Activated T-helper 1 cell treated with anti-CD3 and anti-CD28 coated beads, Interleukin-2, amount 50 U/mL, for 16 hours (primary cell): ENCODE measurements at places on chromosomes 3 and 15.

- no peak for DNase-seq
These were observed 39.2 kb downstream of the SEMA3G start for GRCh38 chr3:52405601-52406110.

- DNase-seq = no peak
These were observed 1.9 kb downstream of the CHD2 start for GRCh38 chr15:92901995-92902394.

GRCh38 chr3:135226057-135226456, 431.0 kb downstream of the EPHB1 start:
- DNase-seq = no peak

- no peak for DNase-seq
These were observed 850.0 kb downstream of the CADM2 start for GRCh38 chr3:85808755-85809154.

DNA sequence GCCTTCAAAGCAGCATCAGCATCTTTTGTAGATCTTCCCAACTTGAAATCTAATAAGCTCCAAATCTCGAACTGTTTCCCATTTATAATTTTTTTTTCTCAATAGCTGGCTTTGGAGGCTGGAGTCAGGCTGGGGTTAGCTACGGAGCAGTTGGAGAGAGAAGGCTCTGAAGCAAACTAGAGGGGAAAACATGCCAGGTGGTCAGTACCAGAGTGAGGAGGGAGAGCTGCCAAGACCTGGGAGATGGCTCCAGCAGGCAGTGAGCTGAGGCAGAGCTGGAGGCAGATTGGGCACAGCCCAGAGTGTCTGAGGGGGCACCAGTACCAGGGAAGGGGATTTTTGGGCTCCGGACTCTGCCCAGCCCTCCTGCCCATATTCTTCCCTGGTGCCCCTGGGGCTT, 311.2 kb downstream of the RPLP1 start:
- DNase-seq = no peak

DNA sequence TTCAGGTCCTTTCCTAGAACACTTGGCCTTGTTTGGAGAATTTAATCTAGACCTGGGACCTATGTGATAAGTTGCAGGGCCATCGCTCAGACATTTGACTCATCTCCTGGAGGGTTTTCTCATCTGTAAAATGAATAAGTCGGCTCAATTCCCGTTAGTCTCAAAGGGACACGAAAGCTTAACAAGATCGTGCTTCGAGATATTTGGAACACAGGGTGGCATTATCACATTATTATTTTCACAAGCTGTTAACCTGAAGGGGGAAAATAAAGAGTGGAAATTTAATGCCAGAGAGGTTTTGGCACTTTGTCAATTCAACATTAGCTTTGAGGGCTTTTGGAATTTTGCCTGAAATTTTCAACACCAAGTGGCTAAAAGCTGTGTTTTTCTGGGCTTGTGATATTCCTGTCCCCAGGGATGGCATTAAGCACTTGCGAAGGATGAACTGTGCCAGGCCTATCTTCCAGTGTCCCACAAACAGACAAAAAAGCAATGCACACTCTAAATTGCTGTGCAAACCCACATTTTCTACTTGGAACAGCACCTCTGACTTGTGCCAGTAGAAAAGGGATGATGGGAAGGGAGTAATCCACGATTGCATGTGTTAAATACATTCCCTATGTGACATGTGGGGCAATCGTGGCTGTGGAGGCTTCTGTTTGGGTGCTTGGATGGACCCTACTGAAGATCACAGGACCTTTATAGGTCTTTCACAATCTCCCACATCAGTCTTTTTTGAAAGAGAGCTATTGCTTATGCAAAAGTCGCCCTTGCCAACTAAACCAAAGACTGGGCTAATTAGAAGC, 478.7 kb downstream of the MFSD1 start:
- DNase-seq = no peak

DNA sequence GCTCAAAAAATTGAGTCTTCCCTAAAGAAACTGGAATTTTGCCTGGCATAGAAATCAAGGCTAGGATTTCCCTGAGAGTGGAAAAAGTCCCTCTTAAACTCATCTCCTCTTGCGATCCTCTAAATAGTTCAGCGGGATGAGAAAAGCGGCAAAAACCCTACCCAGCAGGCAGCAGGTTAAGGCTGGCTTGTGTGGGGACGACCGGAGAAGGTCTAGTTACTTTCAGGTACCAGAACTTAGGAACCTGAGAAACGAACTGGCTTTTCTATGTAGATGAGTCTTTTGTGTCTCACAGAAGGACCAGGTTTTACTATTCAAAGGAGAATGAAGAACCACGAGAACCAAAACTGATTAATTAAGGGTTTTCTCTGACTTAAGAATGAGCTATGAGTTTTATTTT, 523.7 kb upstream of the TGFBR2 start:
- DNase-seq = no peak

GRCh38 chr3:160401291-160402095, 2.0 kb downstream of the SMC4 start:
- no peak for DNase-seq

DNA sequence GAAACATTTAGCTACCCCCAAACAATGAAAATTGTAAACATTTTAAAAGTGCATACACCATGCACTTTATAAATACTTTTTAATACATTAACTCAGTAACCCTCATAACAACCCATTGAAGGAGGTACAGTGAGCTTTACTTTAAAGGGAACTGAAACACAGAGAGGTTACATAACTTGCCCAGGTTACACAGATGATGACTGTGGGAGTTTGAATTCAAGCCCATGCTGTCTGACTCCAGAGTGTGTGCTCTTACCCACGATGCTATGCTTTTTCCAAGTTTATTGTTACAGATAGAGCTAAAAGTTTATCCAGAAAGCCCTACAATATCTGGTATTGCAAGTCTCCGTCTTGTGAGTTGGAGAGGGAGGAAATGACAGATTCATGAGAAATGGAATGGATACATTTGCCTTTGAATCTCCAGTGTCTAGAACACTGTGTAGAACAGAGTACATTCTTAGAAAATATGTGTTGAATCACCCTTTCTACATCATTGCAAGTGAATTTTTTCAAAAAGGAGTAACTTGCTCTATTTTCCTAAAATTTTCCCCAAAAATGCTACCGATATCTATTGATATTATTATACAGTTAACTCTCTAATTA, 428.3 kb downstream of the NAALADL2 start:
- no peak for DNase-seq

DNA sequence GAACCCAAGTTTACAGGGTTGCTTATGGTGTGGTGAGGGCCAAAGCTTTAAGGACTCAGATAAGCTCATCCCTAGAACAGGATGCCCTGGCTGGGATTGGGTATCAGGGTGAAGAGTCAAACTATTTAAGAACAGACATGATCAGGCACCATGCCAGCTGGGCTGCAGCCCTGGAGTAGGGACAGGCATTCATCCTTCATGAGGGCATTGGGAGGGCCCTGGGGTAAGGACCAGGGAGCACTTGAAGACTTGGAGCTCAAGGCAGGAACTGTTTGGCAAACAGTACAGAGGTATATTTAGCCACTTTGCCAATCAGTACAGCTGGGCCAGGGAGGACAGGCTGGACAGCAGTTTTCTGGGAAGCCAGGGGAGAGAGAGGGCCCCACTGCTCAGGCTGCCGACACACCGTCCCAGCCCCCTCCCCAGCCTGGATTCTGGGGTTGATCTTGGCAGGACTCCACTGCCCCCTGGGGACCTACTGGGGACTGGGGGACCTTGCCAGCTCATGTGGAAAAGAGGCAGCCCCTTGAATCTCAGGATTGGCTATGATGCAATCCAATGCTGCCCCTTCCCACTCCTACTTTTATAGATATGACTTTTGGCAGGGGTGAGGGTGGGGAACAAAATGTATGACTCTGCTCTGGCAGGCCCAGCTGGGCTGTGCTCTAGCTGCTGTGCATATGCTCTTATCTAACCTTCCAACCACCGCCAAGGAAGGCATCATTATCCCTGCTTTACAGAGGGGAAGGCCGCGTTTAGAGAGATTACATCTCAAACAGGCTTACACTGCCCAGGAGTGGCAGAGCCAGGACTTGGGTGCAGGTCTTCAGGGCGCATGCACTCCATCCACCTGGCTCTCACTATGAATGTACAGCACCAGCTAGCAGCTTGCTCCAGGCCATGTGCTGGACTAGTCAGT, 2.3 kb downstream of the PLA2G4E start:
- DNase-seq = no peak

DNA sequence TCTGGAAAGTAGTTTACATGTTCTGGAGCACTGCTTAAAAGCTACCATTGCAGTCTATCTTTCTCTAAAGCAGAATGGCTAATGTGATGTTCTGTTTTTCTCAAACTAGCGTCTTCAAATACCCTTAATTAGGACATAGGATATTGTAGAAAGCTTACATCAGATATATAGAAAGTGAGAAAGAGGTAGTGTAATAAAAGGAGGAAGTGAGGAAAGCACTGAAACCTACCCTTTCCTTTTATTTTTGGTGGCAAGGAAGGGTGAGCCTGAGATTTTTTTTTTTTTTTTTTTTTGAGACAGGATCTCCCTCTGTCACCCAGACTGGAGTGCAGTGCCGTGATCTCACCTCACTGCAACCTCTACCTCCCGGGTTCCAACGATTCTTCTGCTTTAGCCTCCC, 9.4 kb downstream of the SENP2 start:
- no peak for DNase-seq

DNA sequence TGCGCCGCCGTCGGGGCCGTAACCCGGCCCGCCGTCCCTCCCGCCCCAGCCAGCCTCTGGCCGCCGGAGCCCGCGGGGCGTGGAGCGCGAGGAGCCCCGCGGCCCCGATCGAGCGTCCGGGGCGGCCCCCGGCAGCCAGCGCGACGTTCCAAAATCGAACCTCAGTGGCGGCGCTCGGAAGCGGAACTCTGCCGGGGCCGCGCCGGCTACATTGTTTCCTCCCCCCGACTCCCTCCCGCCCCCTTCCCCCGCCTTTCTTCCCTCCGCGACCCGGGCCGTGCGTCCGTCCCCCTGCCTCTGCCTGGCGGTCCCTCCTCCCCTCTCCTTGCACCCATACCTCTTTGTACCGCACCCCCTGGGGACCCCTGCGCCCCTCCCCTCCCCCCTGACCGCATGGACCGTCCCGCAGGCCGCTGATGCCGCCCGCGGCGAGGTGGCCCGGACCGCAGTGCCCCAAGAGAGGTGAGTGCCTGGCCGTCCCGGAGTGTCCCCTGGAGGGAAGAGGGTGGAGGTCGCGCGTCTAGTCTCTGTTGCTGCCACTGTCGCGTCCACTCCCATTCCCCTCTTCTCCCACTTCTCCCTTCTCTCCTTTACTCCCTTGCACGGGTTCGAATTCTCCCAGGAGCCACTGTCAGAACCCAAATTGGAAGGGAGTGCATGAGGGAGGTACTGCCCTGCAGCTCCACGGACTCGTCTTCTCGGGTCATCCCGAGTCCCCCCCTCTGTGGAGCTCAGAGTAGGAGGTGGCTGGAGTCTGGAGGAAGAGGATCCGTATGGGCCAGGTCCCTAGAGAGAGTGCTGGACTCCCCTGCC, 585 bp downstream of the CSK start:
- DNase-seq = peak; percentile 43

- no peak for DNase-seq
These were observed 9.1 kb downstream of the PLXND1 start for GRCh38 chr3:129597087-129597999.

DNA sequence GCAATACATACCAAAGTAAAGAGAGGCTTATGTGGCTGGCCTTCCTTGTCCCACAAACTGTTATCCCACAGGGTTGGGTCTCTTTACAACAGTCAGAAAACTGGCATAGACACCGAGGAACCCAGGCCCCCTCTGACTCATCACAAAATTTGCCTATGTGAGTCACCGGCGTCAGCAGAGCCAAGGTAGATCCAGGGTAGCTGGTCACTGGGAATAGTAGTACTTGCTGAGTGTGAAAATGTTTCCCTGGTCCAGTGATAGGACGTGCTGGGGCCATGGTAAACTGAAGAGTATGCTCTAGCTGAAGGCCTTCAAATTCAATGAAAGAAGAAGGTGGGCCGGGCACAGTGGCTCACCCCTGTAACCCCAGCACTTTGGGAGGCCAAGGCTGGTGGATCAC, 27.1 kb upstream of the SKIL start:
- no peak for DNase-seq

DNA sequence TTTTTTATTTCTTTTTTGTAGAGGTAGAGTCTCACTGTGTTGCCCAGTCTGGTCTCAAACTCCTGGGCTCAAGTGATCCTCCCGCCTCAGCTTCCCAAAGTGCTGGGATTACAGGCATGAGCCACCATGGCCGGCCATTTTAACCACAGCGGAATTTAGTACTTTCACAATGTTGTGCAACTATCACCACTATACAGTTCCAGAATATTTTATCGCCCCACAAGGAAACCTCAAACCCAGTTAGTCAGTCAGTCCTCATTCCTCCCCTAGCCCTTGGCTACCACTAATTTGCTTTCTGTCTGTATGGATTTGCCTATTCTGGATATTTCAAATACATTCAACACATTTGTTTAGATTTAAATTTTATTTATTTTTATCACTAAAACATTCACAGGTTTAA, 15.5 kb upstream of the HOMER2 start:
- no peak for DNase-seq

DNA sequence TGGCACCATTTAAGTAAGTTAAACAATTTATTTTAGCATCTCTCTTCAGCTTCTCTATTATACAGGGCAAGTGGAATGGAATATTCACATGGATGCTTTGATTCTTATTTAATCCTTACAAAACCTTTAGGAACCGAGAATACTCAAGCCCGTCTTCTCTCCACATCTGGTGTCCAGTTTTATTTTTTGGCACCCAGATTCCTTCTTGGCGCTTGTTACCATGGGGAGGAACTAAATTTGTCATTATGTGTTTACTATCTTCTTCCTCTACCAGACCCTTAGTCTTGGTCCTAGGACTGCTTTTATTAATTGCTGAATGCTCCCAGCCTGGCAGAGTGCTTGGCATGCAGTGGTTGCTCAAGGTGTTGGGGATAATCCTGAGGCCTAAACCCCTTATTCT, 138.8 kb downstream of the CACNA2D3 start:
- no peak for DNase-seq

GRCh38 chr15:88987934-88988671, 74.9 kb upstream of the MFGE8 start:
- DNase-seq = no peak

GRCh38 chr3:15345608-15346137, 13.3 kb upstream of the SH3BP5 start:
- DNase-seq = no peak

DNA sequence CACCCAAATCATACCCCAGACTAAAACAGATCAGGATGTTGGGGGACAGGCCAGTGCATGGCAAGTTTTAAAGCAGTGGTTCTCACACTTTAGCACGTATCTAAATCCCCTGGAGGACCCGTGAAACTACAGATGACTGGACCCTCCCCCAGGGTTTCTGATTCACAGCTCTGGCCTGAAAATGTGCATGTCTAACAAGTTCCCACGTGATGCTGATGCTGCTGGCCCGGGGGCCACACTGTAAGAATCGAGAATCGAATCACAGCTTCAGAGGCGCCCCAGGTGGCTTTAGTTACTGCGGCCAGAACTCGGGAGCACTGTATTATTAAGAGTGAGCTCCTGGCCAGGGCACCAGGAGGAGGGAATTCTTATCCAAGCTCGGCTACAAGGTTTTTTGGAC, 11.6 kb downstream of the ADAMTS17 start:
- no peak for DNase-seq

DNA sequence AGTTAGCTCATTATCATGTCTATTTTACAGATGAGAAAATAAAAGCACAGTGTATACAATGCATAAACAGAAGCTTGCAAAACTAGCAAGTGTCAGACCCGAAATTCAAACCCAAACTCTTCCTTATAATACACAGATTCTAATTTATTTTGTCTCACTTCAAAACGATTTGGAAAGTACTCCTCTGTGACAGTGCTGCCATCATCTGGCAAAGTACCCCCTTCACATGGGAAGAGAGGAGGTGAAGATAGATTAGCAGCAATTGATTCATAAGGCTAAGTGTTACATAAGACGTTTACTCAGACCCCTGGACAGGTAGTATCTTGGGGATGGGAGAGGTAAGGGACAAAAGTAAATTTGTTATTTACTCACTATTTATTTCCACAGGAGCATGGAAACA, 744.0 kb upstream of the SGO1 start:
- no peak for DNase-seq
